Dorsolateral prefrontal cortex (tissue), 122 donors: ENCODE measurements at places on chromosomes 2 and 18.

DNA sequence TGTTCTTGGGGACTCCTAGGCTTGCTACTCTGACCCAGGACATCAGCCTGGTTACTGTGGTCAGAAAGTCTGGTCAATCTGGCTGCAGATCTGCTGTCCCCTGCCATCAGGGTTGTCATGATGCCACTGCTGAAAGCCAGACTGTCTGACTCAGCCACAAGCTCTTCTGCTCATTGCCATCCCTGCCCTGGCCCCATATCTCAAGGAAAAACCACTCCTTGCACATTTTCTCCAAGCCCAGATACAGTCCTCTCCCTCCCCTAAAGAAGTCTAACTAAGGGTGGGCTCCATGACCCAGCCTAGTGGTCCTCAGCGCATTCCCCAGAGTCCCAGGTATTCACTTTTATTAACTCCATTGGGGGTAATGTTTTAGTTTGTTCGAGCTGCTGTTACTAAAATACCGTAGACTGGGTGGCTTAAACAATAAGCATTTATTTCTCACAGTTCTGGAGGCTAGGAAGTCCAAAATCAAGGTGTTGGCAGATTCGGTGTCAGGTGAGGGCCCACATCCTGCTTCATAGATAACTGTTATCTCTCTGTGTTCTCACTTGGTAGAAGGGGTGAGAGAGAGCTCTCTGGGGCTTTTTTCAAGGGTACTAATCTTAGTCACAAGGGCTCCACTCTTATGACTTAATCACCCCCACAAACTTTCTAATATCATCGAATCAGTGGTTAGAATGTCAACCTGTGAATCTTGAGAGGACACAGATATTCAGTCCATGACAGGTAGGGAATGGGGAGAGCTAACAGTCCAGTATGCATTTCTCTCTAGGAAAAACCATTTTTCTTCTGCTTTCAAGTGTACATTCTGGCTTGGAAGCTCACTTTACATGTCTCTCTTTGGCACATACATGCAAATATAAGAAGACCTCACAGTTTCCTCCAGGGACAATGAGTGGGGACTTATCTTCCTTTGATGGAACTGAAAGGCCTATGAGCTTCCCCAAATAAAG, 94.8 kb upstream of the CXCR4 start:
- DNase-seq = no peak

GRCh38 chr2:191885650-191886049, 38.8 kb upstream of the CAVIN2 start:
- no peak for DNase-seq

DNA sequence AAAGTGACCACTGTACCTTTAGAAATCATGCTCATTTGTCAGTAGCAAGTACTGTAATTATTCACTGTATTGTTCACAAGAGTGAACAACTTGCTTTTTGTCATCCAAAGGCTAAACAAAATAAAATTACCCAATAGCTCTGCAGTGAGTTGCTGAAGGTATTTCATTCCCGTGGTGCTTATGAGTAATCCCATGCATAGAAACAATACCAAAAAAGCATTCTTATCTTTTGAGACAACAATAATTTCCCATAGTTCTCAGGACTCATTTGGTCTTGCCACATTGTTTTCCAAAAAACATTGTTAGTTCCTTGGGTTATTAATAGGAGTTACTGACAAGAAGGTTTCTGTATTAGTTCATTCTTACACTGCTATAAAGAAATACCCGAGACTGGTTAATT, 503.2 kb upstream of the FAM98A start:
- DNase-seq = no peak

DNA sequence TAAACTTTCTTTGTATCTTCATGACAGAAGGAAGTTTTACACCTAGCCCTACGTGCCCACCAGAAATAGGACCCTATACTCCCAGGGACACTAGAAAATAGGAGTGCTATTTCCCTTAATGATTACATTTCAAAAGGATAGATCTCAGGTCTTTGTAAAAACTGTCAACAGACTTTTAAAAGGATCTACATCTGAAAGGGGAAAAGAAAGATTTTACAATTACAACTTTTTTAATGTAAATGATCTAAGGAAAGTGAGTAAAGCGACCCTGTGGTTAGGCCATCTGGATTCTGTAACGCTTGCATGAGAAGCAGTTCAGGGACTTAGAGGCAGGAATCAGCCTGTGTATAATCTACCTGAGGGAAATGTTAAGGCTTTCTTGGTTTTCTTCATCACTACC, 431.8 kb upstream of the MC4R start:
- DNase-seq = no peak

GRCh38 chr2:45494275-45494977, 116.6 kb downstream of the SRBD1 start:
- DNase-seq = no peak
